ENCODE measurements at places on chromosomes 3 and 15.

DNA sequence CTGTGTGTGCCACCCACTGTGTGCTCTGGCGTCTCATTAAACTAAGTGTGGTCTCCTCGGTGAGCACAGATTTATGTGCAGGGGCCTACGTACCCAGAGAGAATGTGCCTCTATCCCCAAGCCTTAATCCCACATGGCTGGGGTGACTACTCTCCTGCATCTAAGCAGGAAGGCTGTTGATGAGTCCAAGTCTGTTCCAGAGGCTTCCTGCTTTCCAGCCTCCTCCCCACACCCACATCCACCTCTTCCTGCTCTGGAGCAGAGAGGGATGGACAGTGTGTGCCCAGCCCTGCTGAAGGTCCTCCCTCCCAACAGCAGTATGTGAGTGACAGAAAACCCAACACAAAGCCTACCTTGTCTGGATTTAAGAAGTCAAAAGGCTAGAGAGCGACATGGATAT, 38.8 kb upstream of the BCL2L10 start:
- DNase-seq, result no peak

DNA sequence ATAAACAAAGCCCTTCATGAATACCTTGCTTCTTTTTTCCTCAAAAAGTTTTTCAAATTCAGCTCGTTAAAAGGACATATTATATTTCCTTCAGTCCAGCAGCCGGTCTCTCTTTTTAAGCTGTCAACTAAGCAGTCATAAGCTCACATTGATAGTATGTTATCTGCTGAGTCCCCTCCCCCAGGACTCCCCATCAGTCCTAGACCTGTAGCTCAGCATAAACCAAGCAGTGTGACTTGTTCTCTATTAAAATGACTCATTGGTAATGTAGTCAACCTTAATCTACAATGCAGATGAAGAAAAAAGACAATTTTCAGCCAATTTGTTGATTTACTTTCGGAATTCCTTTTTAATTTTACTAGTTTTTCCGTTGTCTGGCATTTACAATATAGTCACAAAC, 483.8 kb downstream of the MECOM start:
- DNase-seq, result no peak

DNA sequence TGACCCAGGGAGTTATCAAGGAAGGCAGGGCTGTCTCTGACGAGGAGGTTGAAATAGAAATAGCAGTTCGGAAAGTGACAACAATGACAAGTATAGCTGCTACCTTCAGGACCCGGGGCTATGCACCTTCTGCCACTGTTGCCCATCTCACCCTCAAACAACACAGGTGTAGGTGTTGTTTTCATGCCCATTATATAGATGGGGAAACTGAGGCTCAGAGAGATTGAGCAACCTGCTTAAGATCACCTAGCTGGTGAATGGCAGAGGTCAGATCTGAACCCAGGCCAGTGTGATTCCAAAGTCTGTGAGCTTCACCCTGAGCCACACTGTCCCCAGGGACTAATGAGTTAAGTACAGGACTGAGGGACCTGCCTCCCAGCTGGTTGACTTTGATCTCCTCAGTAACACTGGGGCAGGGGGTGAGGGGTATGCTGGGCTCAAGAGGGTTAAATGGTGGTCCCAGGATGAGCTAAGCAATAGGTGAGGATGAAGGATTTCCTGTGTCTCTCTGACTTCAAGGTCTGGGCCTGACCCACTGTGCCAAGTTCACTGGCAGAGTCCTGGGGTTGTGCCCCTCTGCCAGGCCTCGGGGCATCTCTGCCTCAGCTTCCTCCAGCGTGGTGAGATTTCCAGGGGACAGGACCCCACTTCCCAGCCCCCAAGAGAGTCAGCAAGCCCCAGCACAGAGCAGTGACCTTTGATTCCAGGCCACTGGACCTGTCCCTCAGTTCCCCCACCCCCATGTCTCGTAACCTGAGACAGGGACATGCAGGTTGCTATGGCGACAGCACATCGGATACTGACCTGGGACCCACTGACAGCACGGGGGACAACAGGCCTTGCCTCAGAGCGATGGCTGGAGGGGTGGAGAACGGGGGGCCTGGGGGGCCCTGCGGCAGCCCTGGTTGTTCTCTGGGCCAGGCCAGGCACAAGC, 35.0 kb downstream of the ATP2B2 start:
- DNase-seq, result no peak

- DNase-seq, result no peak
Measured at GRCh38 chr15:100733101-100733842, 130.9 kb downstream of the ASB7 start.

DNA sequence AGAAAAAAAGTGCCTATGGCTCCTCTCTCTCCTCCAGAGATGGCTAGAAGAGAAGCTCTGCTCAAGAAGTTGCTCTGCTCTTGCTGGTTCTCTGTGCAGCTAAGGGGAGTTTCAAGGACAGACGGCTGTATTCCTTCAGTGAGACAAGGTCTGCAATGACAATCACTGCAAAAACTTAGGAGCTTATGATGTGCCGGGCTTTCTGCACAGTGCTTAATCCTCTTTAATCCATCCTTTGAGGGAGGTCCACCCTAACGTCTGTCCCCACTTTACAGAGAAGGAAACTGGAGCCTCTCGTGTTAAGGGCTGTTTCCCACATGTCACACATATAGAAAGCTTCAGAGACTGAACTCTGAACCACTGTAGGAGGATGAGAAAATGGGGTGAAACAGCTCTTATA, 260.6 kb downstream of the MEX3B start:
- DNase-seq, result no peak

DNA sequence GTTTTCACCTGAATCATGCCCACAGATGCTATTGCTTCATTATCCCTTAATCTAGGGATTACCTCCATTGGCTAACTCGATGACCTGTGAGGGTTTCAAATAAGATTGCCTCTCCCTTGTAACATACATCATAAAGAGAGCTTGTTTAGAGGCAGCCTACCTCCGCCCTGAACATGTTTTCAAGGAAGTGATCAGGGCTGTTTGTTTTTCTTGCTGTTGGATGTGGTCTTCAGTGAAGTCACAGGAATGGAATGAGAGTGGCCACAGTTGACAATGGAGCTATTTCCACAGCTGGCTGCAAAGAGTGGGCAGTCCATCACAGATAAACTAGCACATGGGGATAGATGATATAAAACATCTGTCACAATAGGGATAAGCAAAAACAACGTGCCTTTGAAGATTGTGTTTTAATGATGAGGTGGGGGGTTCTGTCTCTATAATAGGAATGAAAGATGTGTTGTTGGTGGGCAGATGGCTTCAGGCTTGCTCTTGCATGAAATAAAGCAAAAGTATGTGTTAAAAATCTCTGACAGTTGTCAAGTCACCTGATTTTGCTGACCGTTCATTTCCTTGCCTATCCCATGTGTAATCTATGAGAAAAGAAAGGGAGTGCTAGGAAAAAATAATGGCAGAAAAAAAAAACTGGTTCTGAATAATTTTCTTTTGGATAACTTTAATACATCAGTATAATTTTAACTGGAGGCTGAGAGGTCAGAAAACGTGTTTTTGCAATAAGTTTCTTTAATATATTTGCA, 642.3 kb downstream of the RBMS3 start:
- no peak for DNase-seq

- no peak for DNase-seq
Measured at GRCh38 chr3:112884678-112885290, 38.1 kb upstream of the CD200R1L start.

DNA sequence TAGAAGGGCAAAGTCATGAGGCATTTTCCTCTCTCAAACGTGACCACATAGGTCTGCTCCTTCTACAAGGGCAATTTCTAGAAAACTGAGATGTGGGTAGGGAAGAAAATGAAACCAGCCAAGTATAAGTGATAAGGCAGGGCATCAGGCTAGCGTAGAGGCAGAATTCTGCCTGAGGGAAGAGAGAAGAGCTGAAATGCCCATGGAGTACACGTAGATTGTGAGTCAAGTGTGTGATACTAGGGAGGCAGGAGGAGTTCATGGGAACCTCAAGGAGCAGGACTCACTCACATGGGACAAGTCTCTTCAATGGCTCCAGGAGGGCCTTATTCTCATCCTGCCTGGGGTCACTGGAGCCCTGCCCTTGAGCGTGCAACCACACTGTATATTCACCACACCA, 34.9 kb upstream of the PPP4R2 start:
- DNase-seq, result no peak

- peak; percentile 44 for DNase-seq
Measured at GRCh38 chr3:23805633-23806533, at the start of gene UBE2E1. TSS of gene UBE2E1 (plus strand) at chr3:23805955. CDS start at chr3:23807270, 1,315 bp downstream.

- no peak for DNase-seq
Measured at GRCh38 chr3:123632161-123632655, 47.4 kb upstream of the HACD2 start.

GRCh38 chr3:27591312-27592210, 107.4 kb upstream of the SLC4A7 start:
- no peak for DNase-seq

Data from stimulated activated CD8-positive, alpha-beta memory T cell treated with anti-CD3 and anti-CD28 coated beads, Interleukin-7, amount 100 ng/mL, for 1 hour (primary cell).